ENCODE measurements at places on chromosomes 13 and 19. TPM values are rescaled to one million over a fixed set of nuclear protein-coding genes. Genes with fewer than 3 reads are reported as not detected.
A peak's percentile ranks its signal among the peaks of the same experiment; 100 is the strongest.

GRCh38 chr13:111394211-111394922, 73.9 kb downstream of the TEX29 start:
- no peak for DNase-seq

GRCh38 chr13:43298816-43299215, 275.4 kb downstream of the DNAJC15 start:
- no peak for DNase-seq

DNA sequence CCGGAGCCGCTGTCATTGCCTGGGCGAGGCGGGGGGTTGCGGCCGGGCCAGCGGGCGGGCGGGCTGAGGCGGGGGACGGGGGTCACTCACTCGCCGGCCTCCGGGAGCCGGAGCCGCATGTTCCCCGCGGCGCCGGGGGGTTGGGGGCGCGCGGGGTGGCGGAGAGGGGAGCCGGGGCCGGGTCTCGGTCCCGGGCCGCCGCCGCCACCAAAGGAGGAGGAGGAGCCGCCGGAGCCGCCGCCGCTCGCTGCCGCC, 149 bp downstream of the MED26 start:
- no peak for DNase-seq

ZNF724 gene
- 20.3 TPM for total RNA-seq

FAM124A gene
- not detected for total RNA-seq

DNA sequence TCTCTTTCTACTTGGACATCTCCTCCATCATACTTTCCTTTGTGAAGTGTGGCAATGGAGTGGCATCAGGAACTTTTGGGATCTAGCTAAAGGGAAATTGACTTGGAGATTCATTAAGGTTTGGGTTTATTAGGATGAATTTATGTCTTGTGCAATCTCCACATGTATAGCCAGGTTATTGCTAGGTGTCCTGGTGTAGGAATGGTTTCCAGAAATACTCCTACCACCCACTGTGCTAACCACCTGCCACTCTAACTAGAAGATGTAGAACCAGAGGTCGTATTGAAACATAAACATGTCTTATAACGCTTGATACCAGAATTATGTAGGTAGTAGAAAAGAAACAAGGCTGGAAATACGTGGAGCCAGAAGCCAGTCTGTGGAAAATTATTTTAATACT, 38.1 kb upstream of the MED4 start:
- DNase-seq = no peak

C19orf81 gene
- total RNA-seq = not detected

GRCh38 chr19:13003081-13003480, 7.8 kb downstream of the NFIX start:
- no peak for DNase-seq

GRCh38 chr13:38785042-38785441, 98.2 kb downstream of the FREM2 start:
- DNase-seq = no peak

UBE2L5 gene
- not detected for total RNA-seq

GRCh38 chr19:39310558-39311311, 9.9 kb downstream of the LRFN1 start:
- no peak for DNase-seq

GRCh38 chr19:27972291-27973040, 1240.5 kb downstream of the UQCRFS1 start:
- peak; percentile 64 for DNase-seq

TMEM255B gene
- total RNA-seq = 7.4 TPM

DNA sequence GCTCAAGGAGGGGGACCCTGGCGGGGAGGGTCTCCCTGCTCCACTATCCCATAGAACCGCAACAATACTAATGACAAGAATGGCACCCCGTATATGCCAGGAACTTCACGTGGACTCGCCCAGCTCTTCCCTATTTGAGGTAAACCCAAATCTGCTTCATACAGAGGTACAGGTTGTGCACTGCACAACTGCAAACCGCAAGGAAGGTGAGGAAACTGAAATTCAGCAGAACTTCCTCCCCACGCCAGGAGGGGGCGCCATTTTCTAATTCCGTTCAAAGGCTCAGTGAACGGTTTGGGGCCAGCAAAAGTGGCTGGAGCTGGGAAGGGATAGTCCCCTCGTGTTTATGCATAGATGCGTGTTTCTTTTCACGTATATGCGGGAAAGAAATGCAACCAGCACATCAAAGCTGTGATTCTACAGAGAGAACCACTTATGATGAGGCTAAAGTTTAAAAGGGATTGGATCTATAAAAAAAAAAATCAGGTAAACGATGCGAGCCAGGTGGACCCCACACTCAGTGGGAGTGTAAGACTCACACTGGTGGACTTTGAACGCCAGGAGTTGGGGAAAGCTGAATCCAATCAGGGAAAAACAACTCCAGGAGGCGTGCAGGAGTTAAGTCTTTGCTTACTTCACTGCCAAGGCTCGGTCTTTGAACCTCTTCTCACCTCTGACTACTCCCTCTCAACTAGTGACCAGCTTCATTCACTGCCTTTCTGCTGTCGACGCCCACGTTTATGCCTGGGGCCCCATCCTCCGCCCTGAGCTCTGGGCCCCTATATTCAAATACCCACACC, 20.3 kb downstream of the C19orf81 start:
- DNase-seq = peak; percentile 5

SLC25A41 gene
- not detected for total RNA-seq

- no peak for DNase-seq
These were observed 3.3 kb upstream of the TEX29 start for GRCh38 chr13:111317042-111317550.

HNRNPA1L2 gene
- 3.3 TPM for total RNA-seq

ADGRE2 gene
- total RNA-seq = 2.8 TPM

MAST1 gene
- not detected for total RNA-seq

ZNF570 gene
- 8.4 TPM for total RNA-seq

GRCh38 chr19:50327013-50327412, 2.2 kb downstream of the KCNC3 start:
- no peak for DNase-seq

GRCh38 chr13:60584976-60585375, 188.0 kb downstream of the TDRD3 start:
- DNase-seq = no peak

DNA sequence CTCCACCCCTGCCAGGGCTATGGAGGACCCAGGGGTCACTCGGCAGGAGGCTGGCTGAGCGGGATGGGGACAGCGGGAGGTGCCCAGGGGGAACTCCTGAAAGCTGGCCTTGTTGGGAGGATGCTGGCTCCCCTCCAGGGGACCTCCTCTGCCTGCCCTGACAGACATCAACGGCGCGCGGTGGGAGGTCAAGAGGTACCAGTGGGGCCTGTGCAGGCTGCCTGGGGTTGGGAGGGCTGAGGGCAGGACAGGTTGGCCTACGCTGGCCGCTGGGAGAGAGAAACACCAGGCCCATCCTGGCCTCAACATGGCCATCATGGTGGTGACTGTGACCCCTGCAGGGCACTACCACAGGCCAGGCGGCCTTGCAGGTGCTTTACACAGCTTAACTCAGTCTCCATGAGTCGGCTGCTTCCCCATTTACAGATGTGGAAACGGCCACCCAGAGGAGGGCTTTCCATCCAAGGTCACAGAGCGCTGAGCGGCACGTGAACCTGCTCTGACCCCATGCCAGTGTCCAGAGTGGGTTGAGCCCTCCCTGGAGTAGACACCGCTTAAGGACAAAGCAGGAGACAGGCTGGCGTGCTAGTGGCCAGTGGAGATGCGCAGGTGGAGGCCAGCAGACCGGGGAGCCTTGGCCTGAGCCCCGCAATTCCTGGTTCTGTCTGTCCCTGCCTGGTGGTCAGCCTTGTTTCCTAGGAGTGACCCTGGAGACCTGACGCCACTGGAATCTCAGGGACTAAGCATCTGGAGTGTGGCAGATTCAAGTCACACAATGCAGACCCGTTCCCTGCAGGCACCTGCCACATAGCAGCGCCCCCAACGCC, 27.6 kb downstream of the CEBPG start:
- no peak for DNase-seq

DNA sequence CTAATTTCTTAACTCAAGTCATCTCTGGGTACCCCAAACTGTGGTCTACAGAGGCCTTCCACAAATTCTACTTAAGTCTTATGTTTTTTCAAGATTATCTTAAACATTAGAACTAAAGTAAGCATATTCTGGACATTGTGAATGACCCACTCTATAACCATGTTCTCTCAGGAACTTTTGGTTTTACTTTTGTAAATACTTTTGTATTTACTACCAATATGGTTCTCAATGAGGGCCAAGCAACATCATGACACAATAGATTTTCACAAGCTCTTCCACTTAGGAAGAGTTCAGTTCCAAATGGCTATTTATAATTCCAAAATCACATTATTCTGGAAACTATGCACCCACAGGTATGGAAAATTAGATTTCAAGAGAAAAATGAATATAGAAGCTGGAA, 10.8 kb downstream of the DIAPH3 start:
- no peak for DNase-seq

GRCh38 chr13:49386664-49387063, 57.2 kb downstream of the CAB39L start:
- DNase-seq = no peak

DNA sequence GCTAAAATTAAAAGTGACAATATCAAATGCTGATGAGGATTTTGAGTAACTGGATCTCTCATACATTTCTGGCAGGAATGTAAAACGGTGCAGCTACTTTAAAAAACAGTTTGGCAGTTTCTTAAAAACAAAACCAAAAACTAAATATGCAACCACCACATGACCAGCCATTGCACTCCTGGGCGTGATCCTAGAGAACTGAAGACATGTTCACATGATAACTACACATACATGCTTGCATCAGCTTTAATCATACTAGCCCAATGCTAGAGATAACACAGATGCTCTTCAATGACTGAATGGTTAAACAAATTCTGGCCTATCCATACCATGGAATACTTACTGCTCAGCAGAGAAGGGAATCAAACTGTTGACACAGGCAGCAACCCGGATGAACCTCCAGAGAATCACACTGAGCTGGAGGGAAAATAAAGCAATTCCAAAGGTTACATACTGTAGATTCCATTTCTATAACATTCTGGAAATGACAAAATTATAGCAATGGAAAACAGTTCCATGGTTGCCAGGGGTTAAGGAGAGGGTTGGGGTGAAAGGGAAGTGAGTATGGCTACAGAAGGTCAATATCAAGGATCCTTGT, 25.5 kb upstream of the NAXD start:
- DNase-seq = no peak

DNA sequence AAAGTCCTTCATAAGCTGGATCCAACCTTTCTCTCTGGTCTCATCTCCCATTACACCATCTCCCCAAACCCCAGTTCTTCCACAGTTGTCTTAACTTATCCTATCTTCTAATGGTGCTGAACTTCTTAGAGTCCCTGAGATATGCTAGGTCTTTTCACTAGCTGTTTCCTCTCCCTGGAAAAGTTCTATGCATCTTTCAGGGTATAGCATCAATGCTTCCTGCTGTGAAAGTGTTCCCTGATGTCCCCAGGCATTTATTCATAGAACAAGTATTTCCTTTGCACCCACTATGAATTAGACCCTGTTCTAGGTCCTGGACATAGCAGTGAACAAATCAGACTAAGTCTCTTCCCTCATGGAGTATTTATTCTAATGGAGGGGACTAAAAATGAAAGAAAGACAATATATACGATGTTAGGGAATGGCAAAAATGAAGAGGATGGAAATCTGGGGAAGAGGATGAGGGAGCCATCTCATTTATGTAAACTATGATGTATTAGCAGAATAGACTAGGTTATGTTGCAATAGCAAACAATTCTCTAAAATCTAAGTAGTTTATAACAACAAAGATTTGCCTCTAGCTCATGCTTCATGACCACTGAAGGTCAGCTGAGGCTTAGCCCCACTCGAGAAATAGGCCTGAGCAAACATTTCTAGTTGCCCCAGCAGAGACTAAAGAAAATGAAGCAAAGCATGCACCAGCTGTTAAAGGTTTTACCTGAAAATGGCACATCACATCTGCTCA, 120.0 kb downstream of the CYSLTR2 start:
- no peak for DNase-seq

GRCh38 chr19:6213696-6214641, 65.8 kb downstream of the MLLT1 start:
- no peak for DNase-seq

KIR2DL1 gene
- not detected for total RNA-seq

GRCh38 chr13:27793507-27794367, 1.5 kb downstream of the GSX1 start:
- no peak for DNase-seq

KLK4 gene
- not detected for total RNA-seq

GRCh38 chr13:104773775-104774174, 1707.6 kb upstream of the SLC10A2 start:
- peak; percentile 76 for DNase-seq

GRCh38 chr13:81304121-81304659, 963.3 kb upstream of the SPRY2 start:
- no peak for DNase-seq

- DNase-seq = no peak
These were observed 977 bp upstream of the IL17D start for GRCh38 chr13:20702530-20702914.

KLK8 gene
- not detected for total RNA-seq

ZNF534 gene
- total RNA-seq = not detected

TEX26 gene
- not detected for total RNA-seq

FBL gene
- 68.2 TPM for total RNA-seq

- peak; percentile 94 for DNase-seq
These were observed 27.8 kb downstream of the NFIX start for GRCh38 chr19:13022859-13023636.

DNA sequence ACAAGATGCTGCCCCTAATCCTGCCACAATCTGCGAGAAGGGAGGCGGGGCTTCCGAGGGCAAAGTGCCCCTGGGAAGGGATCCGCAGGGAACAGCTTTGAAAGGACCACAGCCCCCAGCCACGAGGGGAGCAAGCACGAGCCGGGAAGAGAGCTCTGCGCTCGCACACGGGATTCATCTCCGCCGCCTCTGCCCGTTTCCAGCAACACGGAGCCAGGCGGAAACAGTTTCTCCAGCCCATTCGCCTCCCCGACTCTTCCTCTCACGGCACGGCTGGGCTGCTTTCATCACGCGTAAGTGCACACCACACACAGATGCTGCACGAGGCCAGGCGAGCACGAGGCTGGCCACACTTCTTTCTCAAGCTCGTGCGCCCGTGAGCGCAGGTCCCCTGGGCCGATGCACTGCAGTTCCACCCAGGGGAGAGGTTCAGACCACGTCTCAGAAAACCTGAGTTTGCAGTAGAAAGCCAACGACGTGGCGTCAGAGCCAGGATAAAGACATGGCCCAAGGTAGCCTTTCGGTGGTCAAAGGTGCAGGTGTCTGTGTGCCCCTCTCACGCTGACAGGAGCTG, 33.6 kb downstream of the NAXD start:
- DNase-seq = no peak

- DNase-seq = no peak
These were observed 142.1 kb downstream of the GPC6 start for GRCh38 chr13:93368718-93369117.

CD79A gene
- 0.64 TPM for total RNA-seq

DNA sequence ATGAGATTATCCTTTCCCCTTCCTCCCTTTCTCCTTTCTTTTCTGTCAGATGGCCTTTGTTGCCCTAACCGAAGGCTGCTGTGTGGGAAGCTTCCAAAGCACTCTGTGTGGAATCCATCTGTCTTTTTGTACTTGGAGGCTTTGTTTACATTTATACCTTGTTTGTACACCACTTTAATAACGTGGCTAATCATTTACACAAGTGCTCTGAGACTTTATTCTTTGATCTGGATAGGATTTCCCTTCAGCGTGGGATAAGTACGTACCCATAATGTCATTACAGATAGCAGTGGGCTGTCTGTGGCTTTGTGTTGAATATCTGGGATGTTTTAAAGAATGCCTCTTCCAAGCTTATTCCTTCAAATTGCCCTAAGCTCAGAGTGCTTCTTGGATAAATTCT, 684.7 kb upstream of the SLITRK5 start:
- no peak for DNase-seq
